ENCODE measurements at places on chromosomes 2 and 18.

DNA sequence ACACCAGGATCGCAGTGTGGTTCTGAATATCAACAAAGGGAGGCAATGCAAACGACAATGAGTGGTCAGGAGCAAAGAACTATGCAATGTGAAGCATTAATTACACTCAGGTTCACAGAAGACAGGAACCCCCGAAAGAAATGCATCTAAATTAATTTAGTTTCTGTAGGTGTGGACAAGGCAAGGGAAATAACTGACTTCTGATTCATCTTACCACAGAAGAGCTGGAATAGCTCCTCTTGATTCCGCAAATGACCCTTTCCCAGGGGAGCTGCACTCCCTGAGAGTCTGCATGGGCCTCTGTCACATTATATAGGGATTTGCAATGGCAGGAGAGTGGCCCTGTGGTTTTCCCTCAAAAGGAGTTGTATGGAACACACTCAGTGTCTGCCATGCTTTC, 263.9 kb upstream of the APCDD1 start:
- no peak for DNase-seq

GRCh38 chr2:120218181-120218580, 5.0 kb downstream of the TMEM185B start:
- no peak for DNase-seq

GRCh38 chr2:219835493-219835892, 208.1 kb downstream of the SLC4A3 start:
- no peak for DNase-seq

DNA sequence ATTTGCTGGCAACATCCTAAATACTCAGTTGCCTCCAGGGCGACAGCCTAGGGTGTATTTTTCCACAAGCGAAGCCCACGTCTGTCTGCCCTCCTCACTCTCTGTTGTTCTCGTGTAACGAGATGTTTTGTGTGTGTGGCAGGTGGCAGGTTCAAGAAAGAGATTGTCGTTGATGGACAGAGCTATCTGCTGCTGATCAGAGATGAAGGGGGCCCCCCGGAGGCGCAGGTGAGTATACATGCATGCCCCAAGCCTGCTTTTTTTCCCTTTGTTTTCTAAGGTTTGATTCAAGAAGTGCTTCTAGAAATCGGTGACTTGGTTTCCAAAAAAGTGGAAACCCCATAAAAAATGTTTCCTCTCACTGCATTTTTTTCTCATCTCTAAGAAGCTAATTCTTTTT, 247.0 kb downstream of the AGAP1 start:
- no peak for DNase-seq

- DNase-seq = no peak
These were observed 25.2 kb downstream of the HS1BP3 start for GRCh38 chr2:20625491-20626391.

DNA sequence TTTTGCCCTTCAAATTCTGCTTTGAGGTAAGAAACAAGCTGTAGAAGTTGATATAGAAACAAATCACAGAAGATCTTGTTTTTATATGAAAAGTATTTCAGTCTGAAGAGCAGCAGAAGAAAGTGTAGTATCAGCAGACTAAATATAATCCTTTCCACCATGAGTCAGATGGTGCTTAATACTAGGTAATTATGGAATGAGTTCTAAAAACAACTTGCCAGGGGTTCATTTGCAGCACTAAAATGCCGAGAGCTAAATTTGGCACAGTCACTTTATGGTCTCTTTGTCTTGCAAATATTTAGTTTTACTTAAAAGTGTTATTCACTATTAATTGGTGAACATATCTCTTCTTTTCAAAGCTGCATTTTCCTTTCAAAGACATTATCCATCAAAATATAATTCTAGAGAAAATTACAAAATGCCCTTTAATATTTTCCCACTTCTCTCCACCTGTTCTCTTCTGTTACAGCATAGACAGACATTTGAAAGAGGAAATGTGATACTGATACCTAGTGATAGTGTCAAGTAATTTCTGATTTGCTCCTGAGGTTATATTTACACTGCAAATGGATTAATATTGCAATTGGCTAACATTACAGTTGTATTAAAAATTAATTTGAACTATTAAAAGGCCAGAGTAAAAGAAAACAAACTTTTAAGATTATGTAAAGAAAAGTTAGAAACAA, 5.3 kb downstream of the MYL1 start:
- DNase-seq = no peak

DNA sequence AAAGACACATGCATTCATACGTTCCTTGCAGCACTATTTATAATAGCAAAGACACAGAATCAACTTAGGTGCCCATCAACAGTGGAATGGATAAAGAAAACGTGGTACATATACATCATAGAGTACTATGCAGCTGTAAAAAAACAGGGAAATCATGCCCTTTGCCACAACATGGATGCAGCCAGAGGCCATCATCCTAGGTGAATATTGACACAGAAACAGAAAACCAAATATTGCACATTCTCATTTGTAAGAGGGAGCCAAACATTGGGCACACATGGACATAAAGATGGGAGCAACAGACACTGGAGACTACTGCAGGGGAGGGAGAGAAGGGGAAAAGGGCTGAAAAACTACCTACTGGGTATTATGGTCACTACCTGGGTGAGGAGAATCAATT, 73.5 kb downstream of the SESTD1 start:
- DNase-seq = no peak

DNA sequence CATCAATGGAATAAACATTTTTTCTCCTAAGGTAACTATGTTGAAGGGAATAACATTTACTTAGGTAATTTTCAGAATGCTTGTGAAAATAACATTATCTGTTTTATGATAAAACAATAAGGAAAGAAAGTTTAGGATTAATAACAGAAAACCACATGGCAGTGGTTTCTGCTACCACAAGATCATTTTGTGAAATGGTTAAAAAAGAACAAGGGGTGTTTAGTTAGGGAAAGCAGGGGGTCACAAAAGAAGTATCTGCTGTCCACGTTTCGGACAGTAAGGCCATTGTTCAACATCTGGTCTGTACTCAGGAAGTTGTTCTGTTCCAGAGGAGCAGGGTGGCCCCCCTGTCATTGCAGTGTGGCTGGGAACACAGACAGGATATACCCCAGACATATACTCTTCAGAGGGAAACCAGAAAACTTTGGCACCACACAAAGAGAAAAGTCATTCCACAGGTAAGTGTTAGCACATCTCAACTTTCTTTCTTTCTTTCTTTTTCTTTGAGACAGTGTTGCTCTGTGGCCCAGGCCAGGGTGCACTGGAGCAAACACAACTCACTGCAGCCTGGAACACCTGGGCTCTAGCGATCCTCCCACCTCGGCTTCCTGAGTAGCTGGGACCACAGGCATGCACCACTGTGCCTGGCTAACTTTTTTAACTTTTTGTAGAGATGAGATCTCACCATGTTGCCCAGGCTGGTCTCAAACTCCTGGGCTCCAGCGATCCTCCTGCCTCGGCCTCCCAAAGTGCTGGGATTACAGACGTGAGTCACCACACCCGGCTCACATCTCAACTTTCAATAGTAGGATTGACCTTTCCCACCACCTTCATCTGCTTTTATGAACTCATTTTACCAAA, 14.8 kb upstream of the ARL5A start:
- no peak for DNase-seq

- no peak for DNase-seq
These were observed 1080.7 kb upstream of the CHAC2 start for GRCh38 chr2:52686935-52687334.

- DNase-seq = no peak
These were observed 174.7 kb upstream of the SIX3 start for GRCh38 chr2:44766777-44767176.

DNA sequence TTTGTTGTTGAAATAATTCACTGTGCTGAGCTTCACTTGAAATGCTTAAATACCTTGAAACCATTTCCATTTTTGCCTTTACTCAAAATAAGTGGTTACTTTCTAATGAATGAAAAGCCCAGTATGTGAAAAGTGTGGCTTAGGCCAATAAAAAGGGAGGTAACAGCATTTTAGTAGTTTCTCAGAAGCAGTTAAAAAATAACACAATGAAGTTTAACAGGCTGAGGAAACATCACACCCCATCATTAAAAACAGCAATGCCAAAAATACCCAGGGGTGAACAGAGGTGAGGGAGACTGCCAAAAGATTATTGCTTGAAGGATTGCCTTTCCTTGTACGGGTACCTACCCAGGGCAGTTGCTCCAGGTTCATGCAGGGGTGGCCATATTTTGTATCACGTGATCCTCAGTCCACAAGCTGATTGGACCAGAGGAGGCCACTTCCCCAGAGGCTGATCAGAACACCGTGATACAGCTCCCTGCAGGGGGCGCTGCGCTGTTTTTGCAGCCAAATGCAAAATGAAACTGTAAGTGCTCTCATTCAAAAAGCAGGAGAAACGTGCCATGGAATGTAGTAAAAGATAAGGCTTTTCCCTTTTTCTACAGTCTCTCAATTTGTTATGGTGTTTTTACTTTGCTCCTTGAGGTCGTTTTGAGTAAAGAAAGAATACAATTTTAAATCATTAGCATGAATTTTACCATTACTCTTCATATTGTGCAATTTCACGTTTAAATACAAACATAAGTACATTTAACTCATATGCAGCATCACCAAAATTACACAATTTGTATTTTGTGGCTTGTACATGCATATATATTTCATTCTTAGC, 70.2 kb upstream of the SH3BP4 start:
- DNase-seq = no peak

DNA sequence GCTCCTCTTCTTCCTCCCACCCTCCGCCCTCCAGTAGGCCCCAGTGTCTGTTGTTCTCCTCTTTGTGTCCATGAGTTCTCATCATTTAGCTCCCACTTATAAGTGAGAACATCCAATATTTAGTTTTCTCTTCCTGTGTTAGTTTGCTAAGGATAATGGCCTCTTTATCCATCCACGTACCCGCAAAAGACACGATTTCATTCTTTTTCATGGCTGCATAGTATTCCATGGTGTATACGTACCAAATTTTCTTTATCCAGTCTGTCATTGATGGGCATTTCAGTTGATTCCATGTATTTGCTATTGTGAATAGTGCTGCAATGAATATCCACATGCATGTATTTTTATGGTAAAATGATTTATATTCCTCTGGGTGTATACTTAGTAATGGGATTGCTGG, 82.2 kb downstream of the COPS8 start:
- no peak for DNase-seq

GRCh38 chr2:64913357-64913869, 75.8 kb upstream of the SLC1A4 start:
- DNase-seq = no peak

GRCh38 chr18:51032193-51032592, 2.2 kb downstream of the SMAD4 start:
- DNase-seq = no peak

- DNase-seq = no peak
These were observed 793.2 kb downstream of the SUCLG1 start for GRCh38 chr2:83665894-83666293.

DNA sequence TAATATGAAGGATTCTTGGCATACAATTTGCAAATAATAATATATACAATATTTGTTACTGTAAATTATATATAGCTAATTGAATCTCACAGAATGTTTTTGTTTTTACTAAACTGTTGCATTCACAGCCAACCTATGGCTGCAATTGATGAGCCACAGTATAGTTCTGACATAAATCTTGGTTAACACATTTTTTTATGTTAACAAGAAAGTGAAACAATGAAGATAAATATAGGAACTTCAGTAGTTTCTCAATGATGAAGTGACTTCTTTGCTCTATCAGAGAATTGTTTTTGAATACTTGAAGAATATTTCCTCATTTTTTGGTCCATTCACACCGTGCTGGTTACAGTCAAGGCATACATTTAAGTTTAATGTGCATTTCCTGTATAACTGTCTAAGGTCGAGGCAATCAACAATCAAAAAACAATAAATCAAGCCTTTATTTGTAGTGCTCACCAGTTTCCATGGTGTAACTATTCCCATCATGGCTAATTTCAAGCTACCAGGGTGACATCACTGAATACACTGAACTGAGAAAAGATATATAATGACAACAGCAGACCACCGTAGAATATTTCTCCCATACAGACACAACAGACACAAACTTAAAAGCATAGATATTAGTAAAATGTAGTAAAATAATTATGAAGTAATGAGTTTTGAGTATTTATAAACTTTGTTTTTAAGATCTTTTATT, 12.9 kb upstream of the ETAA1 start:
- DNase-seq = no peak

- no peak for DNase-seq
These were observed 593.9 kb upstream of the ZNF804A start for GRCh38 chr2:184004289-184004947.

DNA sequence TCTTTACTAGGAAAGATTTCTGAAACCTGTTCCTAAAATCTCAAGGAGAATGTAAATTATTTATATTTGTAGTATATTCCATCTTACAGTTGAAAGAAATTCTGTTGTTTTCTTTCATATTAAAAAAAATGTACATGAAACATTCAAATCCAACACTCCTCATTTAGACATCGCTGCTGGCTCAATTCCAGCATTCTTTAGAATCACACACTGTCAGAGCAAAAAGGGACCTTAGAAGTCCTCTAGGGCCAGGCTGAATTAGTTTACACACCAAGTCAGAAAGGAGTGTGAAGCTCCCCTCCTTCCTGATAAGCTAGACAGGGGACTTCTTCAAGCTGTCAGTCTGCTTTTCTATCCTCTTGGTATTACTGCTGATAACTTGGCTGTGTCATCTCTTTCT, 158.6 kb upstream of the LTBP1 start:
- DNase-seq = no peak

DNA sequence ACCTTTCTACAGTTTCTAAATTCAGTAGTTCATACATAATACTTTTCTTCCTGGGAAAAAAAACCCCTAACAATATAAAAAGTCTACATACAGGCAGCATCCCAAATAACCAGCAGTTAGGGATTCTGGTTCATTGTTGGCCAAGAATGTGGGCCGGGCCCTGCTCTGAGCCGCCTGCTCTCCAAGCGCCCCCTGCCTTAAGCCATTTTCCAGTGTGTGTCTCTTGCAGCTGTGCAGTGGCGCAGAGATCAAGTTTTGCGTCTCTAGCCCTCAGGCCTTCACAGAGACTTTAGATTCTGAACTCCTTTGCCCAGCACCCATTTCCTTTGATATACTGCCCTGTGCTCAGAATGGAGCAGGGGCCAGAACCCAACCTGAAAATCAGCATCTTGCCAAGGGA, 32.9 kb downstream of the RMC1 start:
- no peak for DNase-seq

DNA sequence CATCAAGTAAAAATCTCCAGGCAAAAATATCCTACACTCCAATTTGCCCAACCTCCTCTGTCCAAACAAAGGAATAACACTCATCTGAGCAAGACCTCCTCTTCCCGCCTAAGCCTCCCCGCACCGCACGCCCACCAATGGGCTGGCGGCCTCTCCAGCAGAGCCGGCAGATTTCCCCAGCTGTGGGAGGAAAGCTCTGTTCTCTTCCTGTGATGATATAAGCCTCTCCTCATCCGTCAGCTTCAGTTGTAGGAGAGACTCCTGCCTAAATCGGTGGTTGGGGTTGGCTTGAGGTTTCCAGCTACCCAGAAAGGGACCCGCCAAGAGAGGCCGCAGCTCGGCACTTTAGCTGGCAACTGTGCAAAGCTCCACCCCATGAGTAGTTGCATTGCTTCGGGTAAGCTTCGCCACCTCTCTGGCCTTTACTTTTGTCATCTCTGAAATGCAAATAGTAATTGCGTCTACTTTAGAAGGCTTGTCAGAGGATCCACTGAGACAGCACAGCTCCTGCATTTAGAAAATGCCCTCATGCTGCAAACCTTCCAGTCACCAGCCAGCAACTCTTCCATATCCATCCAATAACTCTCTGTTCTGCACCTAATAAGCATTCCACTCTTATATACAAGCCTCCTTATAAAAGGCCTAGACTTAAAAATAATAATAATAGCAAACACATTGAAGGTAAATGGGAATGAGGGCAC, 146.4 kb downstream of the MYT1L start:
- DNase-seq = no peak

- no peak for DNase-seq
These were observed 40.1 kb downstream of the RTN4 start for GRCh38 chr2:55010149-55010591.
